RKO (cell line): ENCODE measurements at places on chromosomes 16 and 17.

DNA sequence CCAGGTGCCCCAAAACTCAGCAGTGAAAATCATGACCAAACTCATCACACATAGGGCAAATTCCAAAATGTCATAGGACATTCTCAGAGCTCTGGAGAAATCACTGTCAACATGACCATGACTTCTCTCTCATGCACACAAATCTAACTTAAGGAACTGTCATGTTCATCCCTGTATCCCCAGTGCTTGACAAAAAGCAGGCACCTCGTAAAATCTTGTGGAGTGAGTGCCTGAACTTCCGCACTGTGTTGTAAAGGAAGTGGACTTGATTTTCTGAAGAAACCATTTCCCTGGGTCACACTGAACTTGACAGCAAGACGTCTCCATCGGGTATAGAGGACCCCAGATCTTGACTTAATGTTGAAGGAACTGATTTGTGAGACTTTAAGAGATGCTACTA is 2.8 kb downstream of the KRT37 start:
- DNase-seq: no peak

DNA sequence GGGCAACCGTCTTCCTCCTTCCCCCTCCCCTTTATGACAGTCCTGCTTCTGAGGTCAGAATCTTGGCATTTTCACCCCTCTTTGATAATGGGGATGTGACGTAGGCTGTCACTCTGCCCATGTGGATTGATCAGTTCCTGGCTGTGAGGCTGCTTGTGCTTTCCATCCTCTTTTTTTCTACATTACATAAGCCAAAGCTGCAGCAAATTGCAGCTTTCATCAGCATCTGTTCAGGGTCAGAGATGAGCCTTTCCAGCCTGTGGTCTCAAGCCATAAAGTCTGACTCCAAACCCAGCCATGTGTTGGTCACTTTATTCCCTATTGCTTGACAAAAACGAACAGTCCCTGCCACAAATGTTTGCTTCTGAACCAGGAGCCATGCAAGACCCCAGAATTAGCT is 535.1 kb downstream of the CDH11 start:
- DNase-seq: no peak

DNA sequence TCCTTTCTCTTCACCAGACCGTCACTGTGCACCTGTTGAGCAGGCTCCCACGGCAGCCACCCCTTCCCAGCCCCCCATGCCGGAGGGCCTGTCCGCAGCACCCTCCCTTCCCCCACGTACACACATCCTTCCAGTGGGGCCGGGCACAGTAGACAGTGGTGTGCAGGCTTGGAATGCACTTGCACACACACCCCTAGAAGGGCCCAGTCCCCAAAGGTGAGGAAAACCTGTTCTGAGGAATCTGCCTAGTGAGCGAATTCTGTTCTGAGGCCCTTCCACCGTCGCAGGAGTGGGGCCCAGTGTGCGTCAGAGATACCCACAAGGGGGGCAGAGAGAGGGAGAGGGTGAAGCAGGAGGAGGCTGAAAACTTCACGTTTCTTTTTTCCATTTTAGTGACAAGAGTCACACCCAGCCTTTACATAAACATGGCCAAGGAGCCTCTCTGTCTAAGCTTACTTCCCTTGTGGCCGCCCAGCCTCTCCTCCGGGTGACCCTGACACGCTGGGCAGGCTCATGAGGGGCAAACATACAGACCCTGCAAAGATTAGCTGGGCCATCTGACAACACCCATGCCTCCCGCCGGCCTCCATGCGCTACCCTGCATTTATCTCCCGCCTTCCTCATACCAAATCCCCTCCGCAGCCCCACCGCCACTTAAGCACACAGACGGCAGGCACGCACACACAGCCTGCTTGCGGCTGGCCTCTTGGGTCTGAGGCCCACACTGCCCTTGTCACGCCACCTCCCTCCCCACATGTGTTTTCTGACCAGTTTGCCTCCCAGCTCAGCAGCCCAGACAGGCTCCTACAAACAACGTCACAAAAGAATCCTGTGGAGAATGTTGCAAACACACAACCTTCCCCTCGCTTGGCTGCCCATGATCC is 1.8 kb downstream of the ZBTB4 start:
- no peak for DNase-seq

GRCh38 chr16:89361751-89362539 is 128.4 kb downstream of the ANKRD11 start:
- DNase-seq: no peak

DNA sequence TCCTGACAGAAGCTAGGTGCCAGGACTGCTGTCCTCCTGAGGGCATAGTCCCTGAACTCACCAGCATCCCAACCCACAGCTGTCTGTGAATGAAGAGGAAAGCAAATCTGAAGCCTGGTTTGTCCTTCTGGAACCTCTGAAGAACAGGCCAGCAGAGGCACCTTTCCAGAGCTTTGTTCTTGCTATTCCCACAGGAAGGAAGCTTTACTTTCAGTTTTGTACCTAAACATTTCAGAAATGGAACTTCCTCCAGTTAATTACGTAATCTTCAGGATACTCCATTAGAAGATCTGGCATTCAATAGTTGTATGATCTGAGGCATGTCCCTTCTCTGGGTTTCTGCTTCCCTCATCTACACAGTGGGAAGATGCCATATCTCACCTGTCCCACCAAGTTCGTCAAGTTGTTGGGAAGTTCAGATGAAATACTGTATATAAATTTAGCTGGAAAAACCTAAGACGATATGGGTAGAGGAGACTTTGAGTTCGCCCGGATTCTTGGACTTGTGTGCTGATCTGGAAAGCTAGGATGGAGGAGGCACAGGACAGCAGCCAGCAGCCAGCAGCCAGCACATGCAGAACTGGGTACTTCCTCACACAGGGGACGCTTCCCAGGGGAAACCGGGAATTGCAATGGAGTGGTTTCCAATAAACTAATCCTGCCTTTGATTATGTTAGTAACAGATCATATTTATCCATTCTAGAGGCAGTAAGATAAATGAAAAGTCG is 22.4 kb downstream of the NXPH3 start:
- no peak for DNase-seq
